ENCODE measurements at places on chromosomes 5 and 9.

DNA sequence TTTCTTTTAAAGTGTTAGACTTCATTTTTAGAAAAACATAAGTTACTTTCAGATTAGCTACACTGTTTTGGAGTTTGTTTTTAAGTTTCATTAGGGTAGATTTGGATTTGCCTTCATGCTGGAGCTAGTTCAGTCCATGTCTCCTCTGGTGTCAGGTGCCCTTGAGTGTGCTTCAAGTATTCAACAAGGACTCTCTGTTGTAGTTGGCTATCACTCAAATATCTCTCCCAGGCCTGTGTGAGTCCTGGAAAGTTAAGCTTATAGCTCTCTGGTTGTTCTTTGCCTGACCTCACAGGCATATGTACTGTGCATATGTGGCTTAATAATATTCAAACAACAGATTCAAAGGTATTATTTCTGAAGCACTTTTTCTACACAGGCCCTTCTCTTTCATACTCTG, 45.4 kb downstream of the PTBP3 start:
- DNase-seq, result no peak

GRCh38 chr5:159582756-159583541, 252.7 kb upstream of the IL12B start:
- no peak for DNase-seq

GRCh38 chr5:160477266-160477970, 55.8 kb downstream of the PTTG1 start:
- DNase-seq, result no peak

GRCh38 chr5:102975457-102976182, 144.3 kb downstream of the GIN1 start:
- DNase-seq, result no peak

DNA sequence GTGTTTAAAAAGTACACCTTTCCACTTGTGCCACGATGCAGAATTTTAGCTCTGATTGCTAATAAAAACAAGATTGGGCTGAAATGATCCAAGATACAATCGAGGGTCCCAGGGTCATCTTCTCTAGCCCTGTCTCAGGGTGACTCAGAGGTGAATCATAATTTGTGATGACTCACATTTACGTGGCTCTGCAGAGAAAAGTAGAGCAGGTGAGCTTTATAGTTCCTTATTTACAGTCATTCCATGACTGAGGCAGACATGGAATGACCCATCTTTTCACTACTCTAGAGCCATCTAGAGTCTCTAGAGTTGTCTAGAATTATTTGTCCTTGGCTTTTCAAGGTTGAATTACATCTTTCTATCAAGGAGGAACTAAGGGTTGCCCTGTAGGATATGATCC, 155.2 kb downstream of the GAS1 start:
- no peak for DNase-seq

GRCh38 chr5:139387611-139388197, 2.0 kb downstream of the MZB1 start:
- no peak for DNase-seq

- DNase-seq, result no peak
Observed at GRCh38 chr5:132013006-132013689, 1.7 kb upstream of the ACSL6 start.

DNA sequence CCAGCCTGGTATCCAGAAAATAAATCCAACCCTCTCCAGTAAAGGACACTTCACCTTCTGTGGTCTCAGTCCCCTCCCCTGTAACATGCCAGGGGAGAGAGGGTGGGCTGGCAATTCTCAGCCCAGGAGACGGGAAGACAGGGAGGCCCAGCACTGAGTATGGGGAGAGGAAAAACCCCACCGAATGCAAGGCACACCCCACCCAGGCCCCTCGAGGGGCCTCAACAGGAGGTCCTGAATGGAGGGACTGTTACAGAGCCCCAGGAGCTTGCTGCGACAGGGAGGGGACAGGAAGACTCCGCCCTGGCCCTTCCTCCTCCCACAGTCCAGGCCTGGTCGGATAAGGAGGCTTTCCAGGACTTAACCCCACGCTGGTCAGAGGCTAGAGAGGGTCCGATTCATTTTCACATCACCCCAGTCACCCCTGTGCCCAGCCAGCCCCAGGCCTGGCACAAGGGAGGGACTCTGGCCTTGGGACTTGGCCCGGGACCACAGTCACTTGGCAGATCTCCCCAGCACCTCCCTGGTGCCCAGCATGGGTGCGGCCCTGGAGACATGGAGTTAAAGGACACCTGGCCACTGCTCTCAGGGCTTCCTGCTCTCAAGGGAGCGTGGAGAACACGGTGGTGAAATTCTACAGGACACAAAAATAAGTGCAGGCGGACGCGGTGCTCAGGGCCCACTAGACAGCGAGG, 44.9 kb upstream of the STXBP1 start:
- peak; percentile 74 for DNase-seq

- DNase-seq, result no peak
Observed at GRCh38 chr5:64973215-64973614, 204.5 kb downstream of the CWC27 start.

- no peak for DNase-seq
Observed at GRCh38 chr5:171288066-171288465, 21.0 kb upstream of the TLX3 start.

GRCh38 chr5:12335938-12336337, 431.7 kb upstream of the CTNND2 start:
- DNase-seq, result no peak

GRCh38 chr9:6356441-6356840, 28.3 kb downstream of the TPD52L3 start:
- DNase-seq, result no peak

DNA sequence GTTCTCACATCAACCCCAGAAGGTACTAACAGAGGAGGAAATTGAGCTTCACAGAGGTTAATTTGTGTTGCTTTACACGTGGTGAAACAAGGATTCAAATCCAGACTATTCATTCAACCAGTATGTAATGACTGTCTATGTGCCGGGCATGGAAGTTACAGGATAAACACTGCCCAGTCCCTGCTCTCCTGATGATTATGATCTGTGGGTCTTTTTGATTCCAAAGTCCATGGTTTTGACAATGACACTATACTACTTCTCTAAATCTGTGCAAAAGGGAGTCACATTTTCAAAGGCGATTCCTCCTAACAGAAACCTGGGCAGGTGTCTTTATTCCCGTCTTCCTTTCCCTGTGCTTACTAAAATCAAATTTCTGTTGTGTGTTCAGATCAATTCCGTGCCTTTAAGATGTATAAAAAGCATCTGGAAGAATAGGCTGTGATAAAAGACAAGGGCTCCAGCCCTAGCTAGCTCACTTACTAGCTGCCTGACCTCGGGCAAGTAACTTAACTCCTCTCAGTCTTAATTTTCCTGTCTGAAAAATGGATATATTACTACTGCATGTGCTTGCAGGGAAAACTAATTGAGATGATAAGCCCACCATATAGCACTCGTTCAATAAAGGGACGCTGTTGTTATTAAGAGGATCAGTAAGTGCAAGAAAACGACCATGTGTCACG, 970 bp upstream of the CREBRF start:
- no peak for DNase-seq

- DNase-seq, result no peak
Observed at GRCh38 chr9:83956086-83956435, 24.0 kb downstream of the HNRNPK start.

DNA sequence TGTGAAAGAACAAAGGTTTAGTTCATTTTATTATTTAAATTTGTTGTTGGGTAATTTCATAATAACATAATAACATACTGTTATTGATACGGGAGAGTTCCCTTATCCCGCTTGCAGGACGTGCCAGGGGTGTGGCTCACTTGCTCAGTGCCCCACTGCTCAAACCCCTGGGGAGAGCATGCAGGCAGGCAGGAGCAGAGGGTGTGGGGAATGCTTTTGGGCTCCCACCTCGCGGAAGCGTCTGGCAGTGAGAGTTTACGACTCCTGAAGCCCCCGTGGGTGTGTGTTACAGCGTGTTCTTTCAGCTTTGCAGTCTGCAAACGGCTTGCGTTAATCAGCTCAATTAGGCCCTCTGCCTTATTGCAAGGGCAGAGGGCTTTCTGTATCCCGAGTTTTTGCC, 675.9 kb downstream of the SEMA5A start:
- DNase-seq, result no peak

- DNase-seq, result peak; percentile 83
Observed at GRCh38 chr5:141691867-141692532, 10.0 kb upstream of the ARAP3 start.

DNA sequence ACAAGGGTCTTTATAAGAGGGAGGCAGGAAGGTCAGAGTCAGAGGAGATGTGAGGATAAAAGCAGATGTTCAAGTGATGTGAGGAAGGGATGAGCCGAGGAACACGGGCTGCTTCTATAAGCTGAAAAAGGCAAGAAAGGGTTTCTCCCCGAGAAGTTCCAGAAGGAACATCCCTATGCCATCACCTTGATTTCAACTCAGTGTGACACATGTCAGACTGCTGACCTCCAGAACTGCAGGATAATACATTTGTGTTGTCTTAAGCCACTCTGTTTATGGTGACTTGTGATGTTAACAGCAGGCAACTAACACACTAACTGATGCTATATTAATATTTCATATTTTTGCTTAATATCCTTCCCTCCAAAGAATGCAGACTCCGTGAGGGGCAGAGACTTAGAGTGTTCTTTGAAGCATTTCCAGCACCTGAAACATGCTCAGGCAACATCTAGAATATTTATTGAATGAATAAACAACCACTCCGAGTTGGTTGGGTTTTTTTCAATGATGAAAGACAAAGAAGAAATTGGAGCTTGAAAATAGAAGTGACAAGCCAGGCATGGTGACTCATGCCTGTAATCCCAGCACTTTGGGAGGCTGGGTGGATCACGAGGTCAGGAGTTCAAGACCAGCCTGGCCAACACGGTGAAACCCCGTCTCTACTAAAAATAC, 77.6 kb upstream of the ADRA1B start:
- DNase-seq, result no peak

GRCh38 chr9:68731857-68732256, 26.8 kb downstream of the PIP5K1B start:
- DNase-seq, result no peak

- DNase-seq, result no peak
Observed at GRCh38 chr5:68161156-68161555, 54.4 kb upstream of the PIK3R1 start.

GRCh38 chr5:143212261-143212660, 191.2 kb downstream of the NR3C1 start:
- DNase-seq, result no peak

DNA sequence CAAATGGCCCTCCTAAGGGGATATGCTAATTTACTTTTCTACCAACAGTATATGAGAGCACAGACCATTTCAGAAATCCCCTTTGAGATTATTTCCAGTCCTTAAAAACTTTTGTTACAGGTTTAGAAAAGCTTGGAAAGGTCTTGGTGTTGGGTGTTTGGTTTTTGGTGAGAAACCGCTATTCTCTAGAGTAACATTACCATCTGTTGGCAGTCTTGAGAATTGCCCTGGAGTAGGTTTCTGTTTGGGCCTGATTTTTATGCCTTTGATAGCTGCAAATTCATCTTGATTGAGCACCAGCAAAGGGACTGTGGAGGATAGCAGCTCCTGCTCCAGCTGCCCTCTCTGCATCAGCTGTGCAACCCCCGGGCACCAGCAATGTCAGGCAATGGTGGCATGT, 8.0 kb downstream of the NUDT2 start:
- no peak for DNase-seq

DNA sequence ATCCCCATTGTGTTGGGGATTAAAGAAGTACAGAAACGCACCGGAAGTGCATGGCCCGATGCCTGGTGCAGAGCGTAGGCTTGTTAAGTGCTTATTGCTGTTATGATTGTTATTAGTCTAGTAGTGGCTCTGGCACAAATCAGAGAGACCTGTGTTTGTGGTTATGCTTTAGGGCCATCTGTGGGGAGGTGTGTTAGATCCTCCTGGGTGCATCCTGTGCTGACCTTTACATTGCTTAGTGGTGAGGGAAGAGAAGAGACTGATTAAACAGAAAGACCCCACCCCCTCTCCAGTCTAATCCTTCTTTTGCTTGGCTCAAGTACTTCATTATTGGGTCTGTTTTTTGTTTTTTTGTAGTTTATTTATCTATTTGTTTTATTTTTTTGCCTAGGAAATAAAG, 112.7 kb upstream of the SPRY4 start:
- no peak for DNase-seq

- no peak for DNase-seq
Observed at GRCh38 chr9:135851748-135852147, 55.6 kb downstream of the CAMSAP1 start.

GRCh38 chr9:17367035-17367434, 211.8 kb upstream of the SH3GL2 start:
- no peak for DNase-seq

- peak; percentile 86 for DNase-seq
Observed at GRCh38 chr5:143685246-143685815, 126.6 kb upstream of the HMHB1 start.

DNA sequence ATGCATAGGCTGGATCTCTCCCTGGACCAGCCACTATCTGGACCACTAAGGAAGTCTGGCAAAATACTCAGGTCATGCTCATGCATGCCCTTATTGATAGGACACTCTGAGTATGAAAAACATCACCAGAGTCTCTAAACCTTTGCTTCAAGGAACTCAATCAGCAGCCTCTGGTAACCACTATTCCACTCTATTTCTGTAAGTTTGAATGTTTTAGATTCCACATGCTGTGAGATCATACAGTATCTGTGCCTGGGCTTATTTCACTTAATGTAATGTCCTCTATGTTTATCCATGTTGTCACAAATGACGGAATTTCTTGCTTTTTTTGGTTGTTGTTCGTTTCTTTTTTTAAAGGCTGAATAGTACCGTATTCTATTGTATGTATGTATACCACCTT, 68.3 kb downstream of the TARS1 start:
- no peak for DNase-seq

- no peak for DNase-seq
Observed at GRCh38 chr5:54692631-54693030, 175.1 kb downstream of the SNX18 start.

- no peak for DNase-seq
Observed at GRCh38 chr5:143114481-143114880, 289.0 kb downstream of the NR3C1 start.

DNA sequence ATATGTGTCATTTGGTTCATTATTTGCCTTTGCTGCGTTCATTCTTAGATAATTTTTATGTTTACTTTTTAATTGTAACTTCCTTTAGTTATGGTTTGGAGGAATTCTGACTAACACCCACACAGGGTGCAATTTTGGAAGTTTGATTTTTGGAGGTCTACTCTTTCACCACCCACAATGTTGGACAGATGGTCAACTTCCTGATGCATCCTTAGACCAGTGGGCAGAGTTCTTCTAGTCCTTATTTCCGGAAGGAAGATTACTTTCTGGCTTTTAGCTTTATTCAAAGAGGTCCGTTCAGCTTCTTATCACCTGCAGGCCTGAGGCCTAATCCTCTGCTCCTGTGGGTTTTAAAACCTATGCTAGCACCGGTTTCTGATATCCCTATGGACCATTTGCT, 126.7 kb downstream of the MTX3 start:
- DNase-seq, result no peak

GRCh38 chr5:176588297-176588696, 21.7 kb downstream of the GPRIN1 start:
- no peak for DNase-seq

DNA sequence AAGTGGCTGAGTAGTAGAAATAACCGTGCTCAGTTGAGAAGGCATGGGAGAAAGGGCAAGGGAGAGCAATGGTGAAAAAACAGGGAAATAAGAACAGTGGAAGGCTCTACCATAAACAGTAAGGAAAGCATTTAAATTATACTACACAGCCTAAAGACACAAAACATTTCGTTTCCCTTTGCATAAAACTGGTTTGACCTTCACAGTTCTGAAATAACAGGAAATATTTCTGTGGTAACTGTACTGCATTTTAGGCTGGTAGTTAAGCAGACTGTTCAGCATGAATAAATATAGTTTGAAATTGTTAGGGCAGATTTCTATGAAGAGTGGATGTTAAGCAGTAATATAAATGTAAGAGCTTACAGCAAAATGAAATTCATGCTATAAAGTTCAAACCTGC, 147.5 kb downstream of the CSNK1G3 start:
- DNase-seq, result no peak
